ENCODE measurements at places on chromosomes 7 and 10.

- DNase-seq, result no peak
Observed at GRCh38 chr10:11515596-11516430, 95.6 kb downstream of the USP6NL start.

DNA sequence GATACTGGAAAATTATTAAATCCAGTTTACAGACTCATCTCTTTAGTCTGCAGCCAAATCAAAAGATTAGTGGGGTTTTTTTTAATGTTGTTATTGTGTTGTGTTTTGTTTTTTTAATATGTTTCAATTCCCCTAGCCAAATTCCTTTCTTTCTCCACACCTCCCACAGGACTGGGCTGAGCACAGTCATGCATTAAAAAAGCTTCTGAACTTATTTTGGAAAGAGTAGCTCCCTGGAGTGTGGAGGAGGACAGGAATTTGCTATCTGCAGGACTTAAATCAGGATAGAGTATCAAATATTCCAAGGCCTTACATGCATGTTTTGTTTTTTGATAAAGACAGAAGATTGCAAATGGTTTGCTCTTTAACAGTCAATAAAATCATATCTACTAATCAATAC, 90.7 kb downstream of the GNAI1 start:
- no peak for DNase-seq

GRCh38 chr10:47361293-47361692, 13.1 kb downstream of the RBP3 start:
- peak; percentile 63 for DNase-seq

- no peak for DNase-seq
Observed at GRCh38 chr10:92268748-92269147, 22.1 kb downstream of the CPEB3 start.

GRCh38 chr10:58508316-58508715, 4.4 kb upstream of the BICC1 start:
- DNase-seq, result no peak

DNA sequence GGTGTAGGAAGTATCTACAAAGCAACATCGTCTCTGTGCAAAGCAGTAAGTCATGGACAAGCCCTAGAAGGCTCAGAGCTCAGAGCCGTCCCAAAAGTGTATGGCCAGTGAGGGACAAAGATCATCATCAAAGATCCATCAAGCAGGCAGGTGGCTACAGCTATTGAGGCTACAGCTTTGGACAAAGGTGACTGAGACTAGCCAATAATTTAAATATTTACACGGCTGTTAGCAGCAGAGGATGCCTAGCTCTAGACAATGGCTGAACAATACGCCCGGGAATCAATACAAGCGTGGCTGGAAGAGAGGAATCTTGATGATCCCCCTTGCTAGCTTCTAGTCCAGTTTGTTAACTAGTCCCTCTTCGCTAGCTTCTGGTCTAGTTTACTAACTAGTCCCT, 17.9 kb downstream of the NMT2 start:
- no peak for DNase-seq

DNA sequence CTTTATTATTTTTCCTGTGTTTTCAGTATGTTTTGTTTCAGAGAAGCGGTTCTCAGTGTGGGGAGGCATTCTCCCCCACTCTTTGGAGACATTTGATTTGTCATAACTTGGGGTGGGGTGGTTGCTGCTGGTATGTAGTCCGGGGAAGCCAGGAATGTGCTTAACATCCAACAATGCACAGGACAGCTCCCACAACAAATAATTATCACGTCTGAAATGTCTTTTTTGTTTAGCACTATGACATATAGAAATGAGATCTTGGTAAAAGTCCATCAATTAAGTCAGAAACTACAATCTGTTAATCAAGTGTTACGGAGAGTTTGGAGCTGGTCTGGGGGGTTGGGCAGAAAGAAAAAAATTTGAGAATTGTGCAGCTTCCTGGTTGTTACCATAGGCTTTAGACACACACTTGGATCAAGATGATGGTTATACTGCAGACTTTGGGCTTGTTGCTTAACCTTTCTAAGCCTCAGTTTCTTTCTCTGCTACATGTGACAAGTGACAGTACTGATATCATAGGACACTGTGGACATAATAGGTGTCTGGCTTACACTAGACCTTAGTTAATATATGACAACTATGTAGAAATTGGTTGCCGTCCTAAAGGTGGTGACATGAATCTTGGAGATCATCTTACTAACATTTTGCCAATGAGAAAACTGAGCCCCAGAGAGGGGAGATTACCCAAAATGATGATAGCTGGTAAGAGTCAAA, 113.7 kb downstream of the LRMDA start:
- no peak for DNase-seq

DNA sequence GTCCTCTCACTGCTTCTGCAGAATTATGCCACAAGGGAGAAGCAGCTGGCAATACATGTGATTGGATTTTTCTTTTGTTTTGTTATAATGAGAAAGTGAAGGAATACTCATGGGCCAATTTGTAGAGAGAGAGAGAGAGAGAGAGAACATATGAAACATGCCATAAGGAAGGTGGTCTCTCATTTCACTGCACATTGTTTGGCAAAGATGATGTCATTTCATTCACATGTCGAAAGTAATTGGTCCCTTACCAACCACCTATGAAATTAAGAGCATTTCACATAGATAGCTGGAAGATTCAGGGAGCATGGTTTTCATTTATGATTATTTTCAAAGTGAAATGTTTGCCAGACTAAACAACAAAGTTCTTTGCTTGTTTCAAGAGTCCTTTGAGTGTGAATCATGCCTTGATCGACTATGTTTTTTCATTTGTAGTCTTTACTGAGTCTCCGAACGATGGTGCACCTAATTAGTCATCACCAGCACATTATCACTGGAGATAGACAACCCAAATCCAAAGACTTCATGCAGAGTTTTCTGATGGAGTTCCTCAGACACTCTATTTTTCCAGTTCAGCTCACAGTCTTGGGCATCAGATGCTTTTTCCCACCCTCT, 130.1 kb upstream of the ZEB1 start:
- no peak for DNase-seq

- no peak for DNase-seq
Observed at GRCh38 chr7:156640949-156641485, 443 bp downstream of the RNF32 start.

DNA sequence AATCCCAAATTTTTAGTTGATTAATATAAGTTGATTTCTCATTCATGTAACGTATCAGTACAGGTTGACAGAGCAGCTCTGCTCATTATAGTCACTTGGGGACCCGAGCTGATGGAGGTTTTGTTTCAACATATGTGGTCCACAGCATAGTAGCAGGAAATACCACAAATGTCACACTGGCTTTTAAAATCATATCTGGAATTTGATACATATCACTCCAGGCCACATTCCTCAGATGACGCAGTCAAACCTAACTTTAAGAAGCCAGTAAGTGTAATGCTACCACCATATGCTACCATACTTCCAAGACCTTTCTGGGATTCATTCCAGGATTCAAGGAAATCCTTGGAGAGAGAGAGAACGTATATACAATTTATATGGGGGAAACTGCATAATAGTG, 156.3 kb downstream of the PHF14 start:
- no peak for DNase-seq

DNA sequence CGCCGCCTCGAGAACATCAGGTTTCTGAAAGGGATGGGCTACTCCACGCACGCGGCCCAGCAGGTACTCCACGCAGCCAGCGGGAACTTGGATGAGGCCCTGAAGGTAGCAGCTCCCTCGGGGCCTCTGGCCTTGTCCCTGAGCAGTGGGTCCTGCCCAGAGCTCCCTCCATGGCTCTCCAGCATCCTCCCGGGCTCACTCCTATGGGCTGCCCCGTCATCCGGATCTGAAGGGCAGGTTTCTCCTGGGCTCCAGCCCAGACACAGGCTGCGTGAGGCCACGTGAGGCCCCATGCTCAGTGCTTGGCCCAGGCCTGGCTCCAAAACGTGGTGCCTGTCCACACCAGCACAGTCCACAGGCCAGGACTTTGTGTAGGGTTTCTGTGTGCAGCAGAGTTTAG, 32.5 kb downstream of the NUB1 start:
- DNase-seq, result no peak

DNA sequence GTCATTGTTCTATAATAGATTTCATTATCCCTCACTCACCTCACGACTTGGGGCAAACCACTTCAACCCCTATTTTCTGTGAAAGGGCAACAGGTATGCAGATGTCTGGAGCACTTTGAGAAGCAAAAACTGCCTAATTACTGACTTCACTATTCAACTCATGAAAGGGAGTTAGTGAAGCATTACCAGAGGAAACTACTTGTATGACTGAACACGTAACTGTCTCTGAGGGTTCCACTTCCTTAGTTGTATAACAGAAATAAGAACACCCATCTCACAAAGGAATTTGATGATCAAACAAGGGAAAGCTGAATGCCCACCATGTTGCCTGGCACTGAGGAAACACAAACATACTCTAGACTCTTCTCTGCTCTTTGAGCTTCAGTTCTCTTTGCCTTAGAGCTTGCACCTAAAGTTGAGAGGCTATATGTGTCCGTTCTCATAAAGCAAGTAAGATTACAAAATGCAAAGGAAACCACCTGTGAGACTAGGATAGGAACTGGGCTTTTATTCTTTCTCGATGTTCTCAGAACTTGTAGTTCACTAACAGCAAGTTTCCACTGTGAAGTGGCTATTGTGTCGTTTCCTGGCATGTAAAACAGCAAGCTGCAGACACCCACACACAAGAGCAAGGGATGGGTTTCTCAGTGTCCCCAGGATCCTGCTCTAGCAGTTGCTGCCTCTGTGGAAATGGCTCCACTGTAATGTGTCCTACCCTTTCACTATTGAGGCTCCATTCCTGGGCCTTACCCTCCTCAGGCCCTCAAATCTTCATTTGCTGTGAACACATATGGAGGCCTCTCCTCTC, 2.6 kb downstream of the TMEM243 start:
- no peak for DNase-seq

- DNase-seq, result no peak
Observed at GRCh38 chr10:77622889-77623291, 14.7 kb downstream of the KCNMA1 start.

DNA sequence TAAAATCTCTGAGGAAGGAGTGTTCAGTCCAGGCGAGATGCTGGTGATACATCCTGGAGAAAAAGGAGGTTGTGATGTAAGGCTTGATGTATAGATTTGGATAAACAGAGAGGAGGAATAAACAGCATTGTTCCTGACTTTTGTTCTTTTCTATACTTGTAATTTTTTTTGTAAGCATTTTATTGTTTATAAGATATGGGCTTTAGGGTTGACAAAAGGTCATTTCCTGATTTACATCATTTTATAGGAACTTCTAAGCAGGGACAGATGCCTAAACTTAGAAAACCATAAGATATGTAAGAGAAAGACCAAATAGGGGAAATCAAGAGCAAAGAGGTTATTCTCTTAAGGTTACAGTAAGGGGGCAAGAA, 16.7 kb upstream of the SLC26A4 start:
- DNase-seq, result no peak

- no peak for DNase-seq
Observed at GRCh38 chr7:31890198-31890597, 180.0 kb downstream of the PDE1C start.

GRCh38 chr10:110870823-110871297, 868 bp upstream of the PDCD4 start:
- DNase-seq, result no peak

DNA sequence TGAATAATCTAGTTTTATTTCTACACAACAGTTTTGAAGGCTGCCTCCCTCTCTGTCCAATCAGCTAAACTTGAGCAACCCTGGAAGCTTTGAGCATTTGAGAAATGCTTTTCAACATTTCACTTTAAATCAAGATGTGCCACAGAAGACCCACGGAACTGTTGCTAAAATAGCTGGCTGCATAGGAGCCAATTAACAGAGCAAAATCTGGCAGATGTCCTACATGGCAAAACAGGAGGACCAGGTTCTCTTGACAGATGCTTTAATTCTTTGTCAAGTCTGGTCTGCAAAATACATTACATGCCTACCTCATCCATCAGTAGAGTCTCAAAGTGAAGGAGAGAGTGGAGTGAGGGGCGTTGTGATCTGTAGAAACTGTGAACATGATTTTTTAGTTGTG, 185.9 kb downstream of the DPY19L1 start:
- DNase-seq, result no peak

DNA sequence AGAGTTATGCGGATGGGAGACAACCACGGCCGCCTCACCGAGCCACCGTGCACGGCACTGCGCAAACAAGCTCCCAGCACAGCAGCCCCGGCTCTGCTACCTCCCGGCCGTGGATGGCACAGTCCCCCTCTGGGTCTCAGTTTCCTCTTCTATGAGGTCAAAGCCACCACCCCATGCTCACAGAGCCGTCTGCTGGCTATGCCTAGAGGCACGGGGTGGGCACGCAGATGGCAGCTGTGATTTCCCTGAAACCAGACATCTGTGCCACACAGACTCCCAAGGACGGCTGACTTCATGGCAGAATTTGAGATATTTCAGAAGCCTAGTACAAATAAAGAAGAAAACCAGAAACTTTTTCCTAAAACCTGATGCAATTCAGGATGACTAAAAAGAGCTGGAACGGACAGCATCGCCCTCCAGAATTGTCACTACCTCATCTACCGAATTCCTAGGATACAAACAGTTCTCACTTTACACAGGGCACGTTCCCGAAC, 73.2 kb downstream of the AMZ1 start:
- no peak for DNase-seq

GRCh38 chr7:69076566-69076965, 521.7 kb upstream of the AUTS2 start:
- no peak for DNase-seq

DNA sequence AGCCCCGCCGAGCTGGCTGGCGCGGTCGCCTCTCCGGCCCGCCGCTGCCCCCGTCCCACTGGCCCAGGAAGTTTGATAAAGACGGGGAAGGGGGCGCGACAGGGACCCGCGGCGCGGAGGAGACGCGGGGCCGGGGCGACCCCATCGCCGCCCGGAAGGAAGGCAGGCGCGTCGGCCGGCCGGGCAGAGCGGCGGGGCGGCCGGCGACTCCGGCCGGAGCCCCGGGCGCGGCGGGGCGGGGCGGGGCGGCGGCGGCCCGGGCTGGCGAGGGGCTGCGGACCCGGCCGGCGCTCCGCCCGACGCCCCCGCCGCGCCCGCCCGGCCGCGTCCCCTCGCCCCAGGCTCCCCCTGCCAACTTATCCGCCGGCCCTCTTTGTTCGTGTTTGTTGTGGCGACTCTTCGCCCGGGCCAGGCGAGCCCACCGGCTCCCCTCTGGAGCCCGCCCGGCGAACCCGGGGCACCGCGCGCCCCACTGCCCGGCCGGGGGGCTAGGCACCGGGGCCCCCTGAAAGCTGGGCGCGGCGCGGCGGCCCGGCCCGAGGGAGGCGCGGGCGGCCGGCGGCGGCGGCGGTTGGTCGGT, 571 bp downstream of the KDM7A start:
- no peak for DNase-seq

GRCh38 chr10:73905256-73906020, 5.5 kb upstream of the PLAU start:
- DNase-seq, result no peak
